ENCODE measurements at places on chromosomes 4 and X. TPM values are rescaled to one million over a fixed set of nuclear protein-coding genes. Genes with fewer than 3 reads are reported as not detected.

Gene TENM3
- total RNA-seq, result not detected

Gene NOP14
- 91.5 TPM for total RNA-seq

Gene PLK4
- 29.4 TPM for total RNA-seq

Gene NAA11
- total RNA-seq, result not detected

Gene RPS6KA6
- not detected for total RNA-seq

Gene SHROOM2
- total RNA-seq, result not detected

Gene RASL11B
- total RNA-seq, result not detected
